ENCODE measurements at places on chromosomes 5 and 9.

DNA sequence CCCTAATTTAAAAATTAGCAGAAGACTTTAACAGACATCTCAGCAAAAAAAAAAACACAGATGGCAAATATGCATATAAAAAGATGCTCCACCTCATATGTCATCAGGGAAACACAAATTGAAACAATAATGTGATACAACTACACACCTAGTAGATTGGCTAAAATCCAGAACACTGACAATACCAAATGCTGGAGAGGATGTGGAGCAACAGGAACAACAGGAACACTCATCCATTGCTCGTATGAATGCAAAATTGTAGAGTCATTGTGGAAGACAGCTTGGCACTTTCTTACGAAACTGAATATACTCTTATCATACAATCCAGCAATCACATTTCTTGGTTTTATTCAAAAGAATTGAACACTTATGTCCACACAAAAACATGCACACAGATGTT lies 22.1 kb downstream of the MCIDAS start:
- no peak for DNase-seq

GRCh38 chr5:8907168-8907868 lies 638.6 kb downstream of the SEMA5A start:
- peak; percentile 11 for DNase-seq

- DNase-seq = peak; percentile 30
Observed at GRCh38 chr9:84315278-84315877, 25.2 kb downstream of the SLC28A3 start.

DNA sequence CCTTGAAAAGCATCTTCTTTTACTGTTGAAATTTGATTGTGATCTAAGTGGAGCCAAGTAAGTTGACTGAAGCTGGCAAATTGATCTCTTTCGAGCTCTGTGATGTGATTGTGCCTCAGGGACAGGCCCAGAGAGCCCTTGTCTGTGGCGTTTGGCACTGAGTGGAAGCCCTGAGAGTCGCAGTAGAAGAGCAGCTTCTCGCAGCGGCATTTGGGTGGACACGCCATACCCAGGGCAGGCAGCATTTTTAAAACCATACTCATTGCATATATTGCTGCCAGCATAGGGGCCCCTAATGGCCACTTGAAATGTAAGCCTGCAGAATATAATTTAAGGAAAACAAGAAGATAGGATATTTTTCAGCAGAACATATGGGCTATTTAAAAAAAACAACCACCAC lies 894 bp downstream of the LRRTM2 start:
- DNase-seq = no peak

DNA sequence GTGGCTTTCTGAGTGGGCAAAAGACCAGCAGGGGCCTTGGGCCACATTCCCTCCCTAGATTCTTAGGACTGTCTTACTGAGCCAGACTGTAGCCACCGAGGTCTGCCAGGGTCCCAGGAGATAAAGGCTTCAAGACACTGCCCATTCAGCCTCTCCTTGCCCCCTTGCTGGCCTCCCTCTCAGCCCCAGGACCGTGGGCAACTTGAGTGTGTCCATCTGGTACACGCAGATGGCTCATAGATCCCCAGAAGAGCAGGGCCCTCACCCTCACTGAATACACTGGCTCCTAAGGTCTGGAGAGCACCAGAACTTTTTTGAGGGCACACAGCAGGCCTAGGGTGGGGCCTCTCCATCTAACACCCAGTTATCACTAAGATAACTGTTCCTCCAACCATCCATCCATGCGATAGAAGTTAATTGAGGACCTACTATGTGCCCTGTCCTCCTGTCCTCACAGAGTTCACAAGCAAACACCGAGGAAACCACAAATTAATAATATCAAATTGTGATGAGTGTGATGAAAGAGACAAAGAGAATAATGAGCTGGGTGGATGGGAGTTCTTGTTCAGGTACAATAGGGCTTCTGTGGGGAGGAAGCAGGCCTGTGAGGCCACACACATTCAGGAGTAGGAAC lies 4.9 kb upstream of the PDGFRB start:
- no peak for DNase-seq

DNA sequence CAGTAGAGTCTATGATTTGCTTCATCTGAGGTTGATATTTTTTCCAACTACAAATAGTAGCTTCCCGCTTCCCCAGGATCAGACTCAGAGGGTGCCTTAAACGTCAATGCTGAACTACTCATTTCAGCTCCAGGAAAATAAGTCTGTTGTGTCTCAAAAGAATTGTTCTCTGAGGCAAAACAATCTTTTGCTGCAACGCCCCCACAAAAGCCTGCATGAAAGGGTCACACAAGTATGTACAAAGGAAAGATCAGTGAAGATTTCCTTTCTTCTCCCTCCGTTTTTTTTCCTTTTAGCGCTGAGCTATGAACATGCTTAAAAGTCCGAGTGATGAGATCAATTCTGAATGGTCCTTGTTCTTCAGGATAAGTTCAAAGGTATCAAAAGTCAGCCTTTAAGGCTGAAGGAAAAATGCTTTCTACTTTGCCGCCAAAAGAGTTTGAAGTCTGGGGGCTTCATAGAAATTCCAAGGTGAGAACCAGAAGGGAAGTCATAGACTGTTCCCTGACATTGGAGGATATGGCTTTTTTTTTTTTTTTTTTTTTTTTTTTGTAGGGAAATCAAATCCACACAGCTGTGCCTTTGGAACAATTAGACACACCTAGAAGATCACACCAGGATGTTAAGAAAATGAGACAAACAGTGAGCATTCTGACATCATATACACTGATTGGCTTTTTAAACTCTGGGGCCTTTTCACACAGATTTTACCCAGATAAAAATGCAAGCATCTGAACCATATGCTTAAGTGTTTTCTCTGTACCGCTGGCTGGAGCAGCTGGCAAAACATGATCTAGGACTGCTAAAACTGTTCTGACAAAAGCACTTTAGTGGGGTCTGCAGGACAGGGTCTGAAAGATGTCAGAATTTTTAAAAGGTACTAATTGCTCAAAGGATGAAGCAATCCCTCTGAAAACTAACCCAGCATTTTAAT lies 329.3 kb downstream of the ENC1 start:
- DNase-seq = no peak

DNA sequence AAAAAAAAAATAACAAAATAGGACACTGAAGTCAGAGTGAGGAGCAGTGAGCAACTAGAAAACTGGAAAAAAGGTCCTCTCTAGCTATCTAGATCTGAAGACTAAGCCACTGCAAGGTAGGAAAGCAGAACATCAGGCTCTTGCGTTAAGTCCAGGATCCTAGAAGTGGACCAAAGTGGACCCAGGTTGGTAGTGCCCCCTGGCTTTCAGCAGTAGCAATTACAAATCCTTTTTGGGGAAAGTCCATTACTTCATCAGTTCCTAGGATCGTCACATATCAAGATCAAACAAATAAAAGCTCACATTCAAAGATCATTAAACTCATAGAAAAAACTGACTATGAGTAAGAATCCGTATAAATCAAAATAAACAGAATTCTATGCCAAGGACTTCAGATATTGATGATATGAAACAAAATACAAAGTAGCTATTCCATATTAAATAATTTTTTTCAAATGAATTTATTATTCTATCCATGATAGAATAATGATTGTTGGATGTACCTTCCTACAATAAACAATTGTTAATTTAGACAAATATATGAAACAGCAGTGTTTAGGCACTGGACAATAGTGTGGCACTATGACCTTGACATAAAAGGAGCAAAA lies 6.5 kb upstream of the RICTOR start:
- DNase-seq = peak; percentile 77

GRCh38 chr9:121714075-121714705 lies 62.8 kb downstream of the DAB2IP start:
- DNase-seq = no peak

DNA sequence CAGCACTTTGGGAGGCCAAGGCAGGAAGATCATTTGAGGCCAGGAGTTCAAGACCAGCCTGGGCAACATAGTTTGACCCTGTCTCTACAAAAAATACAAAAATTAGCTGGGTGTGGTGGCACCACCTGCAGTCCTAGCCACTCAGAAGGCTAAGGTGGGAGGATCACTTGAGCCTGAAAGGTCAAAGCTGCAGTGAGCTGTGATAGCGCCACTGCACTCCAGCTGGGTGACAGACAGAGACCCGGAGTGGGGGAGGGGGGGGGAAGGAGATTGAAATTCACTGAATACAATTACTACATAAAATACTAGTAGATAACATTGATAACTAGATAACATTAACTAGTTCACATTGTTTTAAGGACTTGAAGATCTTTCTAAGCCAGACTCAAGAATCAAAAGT lies 345.6 kb downstream of the BNC2 start:
- no peak for DNase-seq

DNA sequence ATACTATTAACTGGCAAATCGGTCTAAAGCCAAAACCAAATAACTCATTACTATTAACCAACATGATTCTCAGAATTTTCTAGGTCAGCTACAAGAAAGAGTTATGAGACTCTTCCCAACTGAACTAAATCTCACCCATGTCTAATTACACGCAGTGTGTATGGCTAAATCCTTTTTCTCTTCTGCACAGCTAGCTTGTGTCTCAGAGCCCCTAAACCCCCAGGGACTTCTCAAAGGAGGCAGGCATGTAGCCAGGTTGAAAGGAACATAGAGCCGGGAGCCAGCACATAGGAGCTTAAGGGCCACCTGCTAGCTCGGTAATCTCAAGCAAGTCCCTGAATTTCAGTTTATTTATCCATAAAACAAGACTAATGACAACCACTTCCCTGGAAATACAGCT lies 2.2 kb upstream of the GZMK start:
- no peak for DNase-seq

- DNase-seq = no peak
Observed at GRCh38 chr9:78972303-78972999, 599.3 kb upstream of the TLE4 start.

DNA sequence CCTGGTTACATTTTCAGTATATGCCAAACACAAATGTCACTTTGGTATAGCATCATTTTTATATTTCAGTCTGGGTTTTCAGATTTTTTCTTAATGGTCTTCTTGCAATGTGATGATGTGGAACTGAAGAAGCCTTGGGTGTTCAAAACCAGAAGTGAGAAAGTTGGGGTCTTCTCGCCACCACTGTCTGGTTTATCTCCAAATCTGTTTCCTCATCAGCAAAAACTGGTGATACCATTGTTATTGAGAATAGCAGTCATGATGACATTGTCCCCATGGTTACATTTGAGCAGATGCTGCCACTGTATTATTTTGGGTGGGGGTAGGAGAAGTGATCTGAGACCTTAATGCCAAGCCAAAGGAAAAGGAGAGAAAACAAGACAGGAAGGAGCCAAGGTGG lies 85.9 kb upstream of the MAP3K1 start:
- DNase-seq = no peak

- DNase-seq = no peak
Observed at GRCh38 chr5:5572010-5572865, 149.8 kb downstream of the ICE1 start.

- no peak for DNase-seq
Observed at GRCh38 chr9:114008667-114009410, 69.3 kb downstream of the AMBP start.

GRCh38 chr5:126683912-126684311 lies 83.2 kb downstream of the PHAX start:
- DNase-seq = no peak

DNA sequence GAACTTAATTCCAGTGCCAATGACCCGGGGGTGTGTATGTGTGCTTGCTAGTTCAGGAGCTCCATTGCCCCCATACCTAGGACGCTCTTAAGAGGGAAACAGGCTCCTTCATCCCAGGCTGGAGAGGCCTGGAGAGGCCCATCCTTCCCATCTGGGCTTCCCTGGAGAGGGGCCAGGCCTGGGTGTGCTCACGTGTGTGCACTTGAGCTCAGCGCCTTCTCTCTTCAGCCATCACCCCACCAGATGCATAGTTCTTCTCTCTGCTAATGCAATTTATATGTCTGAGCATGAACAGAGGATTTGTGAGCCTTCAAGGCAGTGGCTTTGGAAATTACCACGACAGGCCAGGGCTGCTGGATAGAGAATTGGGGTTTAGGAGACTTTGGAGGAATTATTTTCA lies 48.6 kb upstream of the SHB start:
- no peak for DNase-seq

DNA sequence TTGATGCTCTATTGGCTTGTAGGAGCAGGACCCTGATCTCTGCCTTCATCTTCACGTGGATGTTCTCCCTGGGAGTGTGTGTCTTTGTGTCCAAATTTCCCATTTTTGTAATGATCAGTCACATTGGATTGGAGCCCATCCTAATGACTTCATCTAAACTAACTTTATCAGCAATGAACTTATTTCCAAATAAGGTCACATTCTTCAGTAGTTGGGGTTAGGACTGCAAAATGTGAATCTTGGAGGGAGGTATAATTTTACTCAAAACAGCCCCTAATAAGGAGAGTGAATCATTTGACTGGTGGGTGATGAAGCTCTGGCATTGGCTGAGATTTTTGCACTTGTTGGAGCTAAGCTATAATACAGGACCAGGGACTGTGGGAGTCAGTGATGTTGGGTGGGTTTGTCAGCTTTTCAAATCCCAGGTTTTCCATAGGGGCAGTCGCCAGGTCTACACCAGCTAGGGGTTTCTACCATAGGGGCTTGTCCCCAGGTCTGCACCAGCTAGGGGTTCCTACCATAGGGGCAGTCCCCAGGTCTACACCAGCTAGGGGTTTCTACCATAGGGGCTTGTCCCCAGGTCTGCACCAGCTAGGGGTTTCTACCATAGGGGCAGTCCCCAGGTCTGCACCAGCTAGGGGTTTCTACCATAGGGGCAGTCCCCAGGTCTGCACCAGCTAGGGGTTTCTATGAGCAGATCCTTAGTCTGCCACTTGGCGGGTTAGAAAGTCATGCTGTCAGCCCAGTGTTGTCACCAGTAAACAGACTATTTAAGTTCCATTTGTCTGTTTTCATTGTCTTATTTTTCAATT lies 382.6 kb upstream of the DAP start:
- no peak for DNase-seq

DNA sequence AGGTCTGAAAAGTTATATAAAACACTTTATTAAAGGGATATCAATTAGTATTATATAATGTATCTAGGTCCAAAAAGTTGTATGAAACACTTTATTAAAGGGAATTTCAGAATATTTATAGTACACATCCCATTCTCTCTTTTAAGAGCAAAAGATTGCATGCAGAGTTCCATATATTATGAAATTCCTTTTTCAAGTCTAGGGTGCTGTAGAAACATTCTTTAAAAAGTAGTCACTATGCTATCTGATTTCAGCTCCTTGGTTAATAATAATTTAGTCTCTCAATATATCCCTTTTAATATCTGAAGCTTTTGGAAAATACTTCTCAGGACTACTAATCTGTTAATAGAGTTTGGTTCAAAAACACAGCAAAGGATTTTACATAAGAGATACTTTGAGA lies 1496.1 kb upstream of the C9orf72 start:
- no peak for DNase-seq

GRCh38 chr5:154449786-154450185 lies 4.0 kb downstream of the SAP30L start:
- DNase-seq = no peak

GRCh38 chr5:73451224-73452130 lies 2.9 kb upstream of the FOXD1 start:
- DNase-seq = peak; percentile 32

GRCh38 chr5:169114466-169115065 lies 186.4 kb downstream of the SLIT3 start:
- DNase-seq = no peak
